NCI-H1048 (cell line): ENCODE measurements at places on chromosomes 16 and 17.

DNA sequence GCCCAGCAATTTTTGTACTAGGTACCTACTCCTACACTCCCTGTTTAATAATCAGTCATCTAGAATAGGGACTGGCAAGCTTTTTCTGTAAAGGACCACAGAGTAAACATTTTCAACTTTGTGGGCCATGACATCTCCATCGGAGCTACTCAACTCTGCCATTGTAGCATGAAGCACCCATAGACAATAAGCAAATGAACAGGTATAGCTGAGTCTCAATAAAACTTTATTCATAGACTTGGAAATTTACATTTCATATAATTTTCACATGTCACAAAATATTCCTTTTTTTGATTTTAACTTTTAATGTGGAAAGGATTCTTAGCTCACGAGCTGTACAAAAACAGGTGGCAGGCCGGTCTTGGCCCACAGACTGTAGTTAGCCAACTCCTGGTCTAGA, 345.8 kb downstream of the SOX9 start:
- no peak for DNase-seq

- DNase-seq, result no peak
These were observed 33.5 kb upstream of the BCO1 start for GRCh38 chr16:81204798-81205680.

- no peak for DNase-seq
These were observed 4.5 kb upstream of the FOXL1 start for GRCh38 chr16:86573646-86574508.

DNA sequence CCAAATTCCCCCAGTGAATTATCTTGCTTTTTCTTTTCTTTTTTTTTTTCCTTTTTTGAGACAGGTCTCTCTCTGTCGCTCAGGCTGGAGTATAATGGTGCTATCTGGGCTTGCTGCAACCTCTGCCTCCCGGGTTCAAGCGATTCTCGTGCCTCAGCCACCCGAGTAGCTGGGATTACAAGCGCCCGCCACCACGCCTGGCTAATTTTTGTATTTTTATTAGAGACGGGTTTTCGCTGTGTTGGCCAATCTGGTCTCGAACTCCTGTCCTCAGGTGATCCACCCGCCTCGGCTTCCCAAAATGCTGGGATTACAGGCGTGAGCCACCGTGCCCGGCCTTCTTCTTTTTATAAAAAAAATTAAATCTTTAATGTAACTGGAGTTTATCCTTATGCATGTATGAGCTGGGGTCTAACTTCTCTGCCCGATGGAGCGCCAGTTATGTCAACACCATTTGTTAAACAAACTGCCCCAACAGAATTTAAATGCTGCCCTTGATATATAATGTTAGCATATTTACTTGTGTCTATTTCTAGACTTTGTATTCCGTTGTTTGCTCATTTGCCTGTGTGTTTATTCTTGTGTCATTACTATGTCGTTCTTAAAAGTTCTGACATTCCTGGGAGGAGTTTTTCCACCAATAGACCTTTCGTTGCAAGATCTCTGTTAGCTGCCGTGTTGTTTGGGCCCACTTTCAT, 535 bp upstream of the AURKB start:
- no peak for DNase-seq

- DNase-seq, result peak; percentile 39
These were observed 4.5 kb upstream of the HSD17B1 start for GRCh38 chr17:42548070-42548837.

DNA sequence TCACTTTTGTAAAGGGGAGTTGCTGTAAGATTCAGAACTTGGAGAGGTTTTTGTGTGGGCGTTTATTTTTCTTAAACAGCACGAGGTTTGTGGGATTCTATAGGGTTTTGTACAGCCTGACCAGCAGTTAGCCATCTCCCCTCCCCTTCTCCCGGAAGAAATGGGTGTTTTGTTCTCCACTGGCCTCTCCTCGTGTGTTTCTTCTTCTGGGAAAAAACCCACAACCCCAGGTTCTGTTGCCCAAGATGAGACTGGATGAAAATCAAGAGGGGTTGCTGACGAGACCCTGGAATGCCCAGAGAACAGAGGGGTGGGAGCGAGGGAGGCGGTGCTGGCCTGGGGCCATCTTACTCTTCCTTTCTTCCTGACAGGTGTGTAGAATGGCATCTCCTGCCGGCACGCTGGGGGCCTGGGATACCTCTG, 186.1 kb downstream of the MSI2 start:
- no peak for DNase-seq

DNA sequence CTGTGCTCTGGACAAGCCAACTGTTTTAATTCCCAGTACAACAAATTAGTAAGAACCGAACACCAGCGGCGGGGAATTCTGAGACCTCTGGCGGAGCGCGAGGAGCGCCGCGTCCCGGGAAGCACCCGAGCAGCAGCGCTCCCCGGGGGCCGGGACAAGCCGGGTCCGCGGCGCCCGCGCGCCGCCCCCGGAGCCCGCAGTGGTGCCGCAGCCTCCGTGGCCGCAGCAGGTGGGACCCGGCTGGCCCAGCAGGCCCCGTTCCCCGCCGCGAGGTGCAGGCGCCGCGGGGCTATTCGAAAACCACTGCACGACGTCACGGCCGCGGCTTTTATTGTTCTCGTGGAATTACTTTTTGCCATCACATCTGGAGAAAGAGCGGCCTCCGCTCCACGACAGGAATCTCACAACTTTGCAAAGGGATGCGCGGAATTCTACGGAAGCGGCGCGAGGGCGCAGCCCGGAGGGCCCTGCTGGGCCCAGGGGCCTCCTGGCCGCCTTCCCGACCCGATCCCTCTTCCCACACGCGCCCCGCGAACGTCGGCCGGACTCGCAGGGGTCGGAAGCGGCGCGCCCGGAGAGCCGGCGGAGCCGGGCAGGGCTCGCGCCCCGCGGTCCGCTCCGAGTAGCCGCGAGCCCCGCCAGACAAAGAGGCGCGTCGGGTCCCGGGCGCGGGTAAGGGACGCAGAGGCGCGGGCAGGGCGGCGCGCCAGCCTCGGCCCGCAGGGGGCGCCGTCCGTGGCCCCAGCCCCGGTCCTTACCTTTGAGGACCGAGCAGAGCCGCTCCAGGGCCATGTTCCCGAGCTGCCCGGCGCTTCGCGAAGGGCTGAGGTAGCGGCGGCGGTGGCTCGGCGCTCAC, 696 bp downstream of the NETO2 start:
- no peak for DNase-seq

DNA sequence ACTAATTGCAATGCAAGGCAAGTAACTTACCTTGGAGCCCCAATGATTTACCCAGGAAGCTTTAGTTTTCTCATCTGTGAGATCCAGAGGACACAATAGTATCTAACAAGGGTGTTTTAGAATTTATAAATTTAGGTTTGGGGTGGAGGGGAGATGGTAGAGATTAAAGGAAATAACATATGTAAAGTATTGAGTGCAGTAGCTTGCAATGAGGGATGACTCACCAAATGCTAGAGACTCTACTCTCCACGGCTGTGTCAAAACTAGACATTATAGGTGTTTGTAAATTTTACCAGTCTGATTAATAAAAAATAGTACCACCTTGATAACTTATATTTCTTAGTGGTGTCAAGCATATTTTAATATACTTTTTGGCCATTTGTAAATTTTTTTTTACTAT, 3.7 kb upstream of the ABCA9 start:
- DNase-seq, result no peak

GRCh38 chr16:19005561-19006445, 22.1 kb downstream of the TMC7 start:
- no peak for DNase-seq

GRCh38 chr16:58018803-58019202, 6.8 kb upstream of the MMP15 start:
- no peak for DNase-seq

DNA sequence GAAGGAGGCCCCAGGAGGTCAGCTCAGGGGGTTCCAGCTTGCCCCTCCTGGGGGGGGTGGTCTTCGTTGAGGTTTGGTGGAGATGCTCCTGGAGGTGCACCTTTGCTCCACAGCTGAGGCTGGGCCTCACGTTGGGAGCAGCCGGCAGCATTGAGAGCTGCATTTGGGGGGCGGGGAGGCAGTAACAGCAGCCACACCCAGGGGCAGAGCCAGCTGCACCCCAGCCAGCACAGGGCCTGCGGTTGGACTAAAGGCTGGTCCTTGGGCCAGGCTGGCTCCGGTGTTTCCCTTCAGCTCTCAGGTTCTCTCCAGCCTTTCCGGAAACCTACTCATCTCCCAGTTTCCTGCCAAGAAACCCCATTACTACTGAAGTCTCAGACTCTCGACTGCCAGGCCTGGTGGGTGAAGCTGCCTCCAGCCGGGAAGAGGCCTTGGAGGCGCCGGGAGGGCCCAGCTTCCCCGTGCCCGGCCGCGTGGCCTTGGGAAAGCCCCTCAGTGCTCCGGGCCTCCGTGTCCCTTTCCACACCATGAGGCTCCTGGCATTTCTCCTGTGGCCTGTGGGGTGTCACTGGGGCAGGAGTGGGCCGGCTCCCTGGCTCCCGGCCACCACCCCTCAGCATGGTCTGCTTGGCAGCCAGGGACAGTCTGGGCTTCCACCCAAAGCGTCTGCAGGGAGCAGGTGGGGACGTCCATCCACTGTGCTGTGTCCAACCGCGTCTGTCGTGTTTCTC, 14.0 kb upstream of the BAIAP2 start:
- DNase-seq, result no peak

DNA sequence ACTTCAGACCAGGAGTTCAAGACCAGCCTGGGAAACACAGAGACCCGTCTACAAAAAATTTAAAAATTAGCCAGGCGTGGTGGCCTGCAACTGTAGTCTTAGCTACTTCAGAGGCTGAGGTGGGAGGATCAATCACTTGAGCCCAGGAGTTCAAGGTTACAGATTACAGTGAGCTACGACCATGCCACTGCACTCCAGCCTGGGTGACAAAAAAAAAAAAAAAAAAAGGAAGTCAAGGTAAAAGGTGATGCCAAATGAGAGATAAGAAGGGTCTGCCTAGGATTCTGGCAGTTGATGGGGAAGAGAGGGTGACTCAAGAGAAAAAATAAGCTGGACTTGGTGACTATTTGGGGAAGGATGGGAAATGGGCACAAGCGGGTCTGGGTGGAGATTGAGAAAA, 32.5 kb downstream of the MYO18A start:
- DNase-seq, result no peak
